ENCODE measurements at places on chromosomes 3 and 15.
A peak's percentile ranks its signal among the peaks of the same experiment; 100 is the strongest.

DNA sequence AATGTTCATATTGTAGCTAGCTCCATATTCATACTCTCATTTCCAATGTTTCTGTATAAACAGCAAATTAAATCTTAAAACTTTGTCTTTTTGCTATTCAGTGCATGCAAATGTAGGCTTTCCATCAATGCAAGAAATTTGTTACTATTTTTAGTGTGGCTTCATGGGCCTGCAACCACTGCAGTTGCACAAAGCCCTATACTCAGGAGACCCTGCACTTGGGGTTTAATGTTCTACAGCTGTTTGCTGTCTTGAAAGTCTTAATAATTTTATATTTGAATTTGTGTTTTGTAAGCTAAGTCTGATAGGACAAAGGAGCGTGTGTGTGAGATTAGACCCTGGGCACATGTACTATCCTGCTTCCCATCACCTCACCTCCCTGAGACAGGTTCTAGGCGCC is 9.6 kb downstream of the PYDC2 start:
- no peak for DNase-seq

DNA sequence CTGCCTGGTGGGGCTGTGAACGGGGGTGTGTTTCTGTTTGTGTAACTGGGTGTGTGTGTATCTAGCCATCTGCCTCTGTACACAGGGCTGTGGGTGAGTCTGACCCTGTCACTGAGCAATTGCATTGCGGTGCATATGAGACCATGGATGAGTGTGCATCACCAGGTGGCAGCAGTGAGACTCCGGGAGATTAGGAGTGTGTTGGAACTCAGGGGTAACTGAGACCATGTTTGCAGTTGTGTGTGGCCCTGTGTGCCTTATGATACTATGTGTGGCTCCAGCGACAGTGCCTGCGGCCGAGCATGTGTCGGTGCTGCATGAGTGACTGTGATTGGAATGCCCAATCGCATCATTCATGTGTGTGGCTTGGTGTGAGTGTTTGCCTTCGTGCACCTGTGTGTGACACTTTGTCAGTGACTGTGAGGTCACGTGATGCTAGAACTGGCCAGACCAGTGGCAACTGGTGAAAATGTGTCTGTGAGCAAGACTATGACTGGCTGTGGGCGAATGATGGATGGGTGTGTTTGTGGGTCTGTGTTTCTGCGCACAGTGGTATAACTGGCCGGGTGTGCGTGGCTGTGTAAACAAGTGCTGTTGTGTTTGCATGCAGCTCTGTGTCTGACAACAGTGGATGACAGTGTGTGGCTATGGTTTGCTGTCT is 14.0 kb downstream of the VILL start:
- DNase-seq: peak; percentile 39

GRCh38 chr3:151093148-151093547 is 7.7 kb downstream of the MED12L start:
- no peak for DNase-seq

GRCh38 chr15:44710236-44711095 is 657 bp downstream of the PATL2 start:
- no peak for DNase-seq

DNA sequence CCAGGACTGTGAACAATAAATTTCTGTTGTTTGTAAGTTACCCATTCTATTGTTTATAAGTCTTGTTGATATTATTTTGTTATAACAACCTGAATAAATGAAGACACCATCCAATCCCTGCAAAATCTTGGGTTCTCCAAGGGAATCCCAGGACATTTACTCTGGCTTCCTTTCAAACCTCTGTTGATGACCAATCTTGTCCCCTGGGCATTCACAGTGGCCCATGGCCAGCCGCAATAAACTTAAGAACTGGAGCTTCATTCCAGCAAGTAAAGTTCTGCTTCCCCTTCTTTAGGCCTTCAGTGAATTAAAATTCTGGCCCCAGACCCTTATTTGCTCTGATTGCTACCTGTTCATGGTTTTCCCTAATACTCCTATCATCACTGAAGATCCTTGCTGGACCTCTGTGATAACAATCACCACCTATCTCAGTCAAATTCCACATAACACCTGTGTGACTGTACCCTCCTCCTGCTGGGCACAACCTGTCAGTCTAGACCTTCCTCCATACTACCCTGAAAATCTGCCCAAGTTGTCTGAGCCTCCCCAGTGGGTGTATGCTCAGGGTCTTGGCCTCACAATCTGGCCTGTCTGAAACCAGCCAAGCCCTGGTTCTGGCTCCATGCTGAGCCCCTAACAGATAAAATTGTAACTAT is 153.1 kb downstream of the SEMA6D start:
- no peak for DNase-seq

GRCh38 chr15:68620721-68621527 is 42.1 kb downstream of the CORO2B start:
- no peak for DNase-seq

DNA sequence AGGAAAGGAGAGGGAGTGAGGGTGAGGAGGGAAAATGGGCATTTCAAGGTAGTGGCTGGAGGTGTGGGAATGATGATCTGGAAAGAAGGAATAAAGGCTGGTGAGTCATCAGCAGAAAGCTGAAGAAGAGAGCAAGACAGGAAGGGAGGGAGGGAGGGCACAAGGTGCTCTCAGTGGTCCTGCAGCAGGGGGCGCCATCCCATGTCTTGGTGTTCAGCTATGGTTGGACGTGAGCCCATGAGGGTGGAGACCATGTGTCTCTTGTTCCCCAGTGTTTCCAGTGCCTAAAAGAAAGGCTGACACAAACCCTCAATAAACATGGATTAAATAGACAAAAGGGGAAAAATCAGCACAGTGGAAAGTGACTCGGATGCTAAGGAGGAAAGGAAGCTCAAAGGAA is 228.5 kb downstream of the NTRK3 start:
- DNase-seq: no peak

GRCh38 chr3:50454481-50455070 is 48.9 kb downstream of the CACNA2D2 start:
- no peak for DNase-seq

DNA sequence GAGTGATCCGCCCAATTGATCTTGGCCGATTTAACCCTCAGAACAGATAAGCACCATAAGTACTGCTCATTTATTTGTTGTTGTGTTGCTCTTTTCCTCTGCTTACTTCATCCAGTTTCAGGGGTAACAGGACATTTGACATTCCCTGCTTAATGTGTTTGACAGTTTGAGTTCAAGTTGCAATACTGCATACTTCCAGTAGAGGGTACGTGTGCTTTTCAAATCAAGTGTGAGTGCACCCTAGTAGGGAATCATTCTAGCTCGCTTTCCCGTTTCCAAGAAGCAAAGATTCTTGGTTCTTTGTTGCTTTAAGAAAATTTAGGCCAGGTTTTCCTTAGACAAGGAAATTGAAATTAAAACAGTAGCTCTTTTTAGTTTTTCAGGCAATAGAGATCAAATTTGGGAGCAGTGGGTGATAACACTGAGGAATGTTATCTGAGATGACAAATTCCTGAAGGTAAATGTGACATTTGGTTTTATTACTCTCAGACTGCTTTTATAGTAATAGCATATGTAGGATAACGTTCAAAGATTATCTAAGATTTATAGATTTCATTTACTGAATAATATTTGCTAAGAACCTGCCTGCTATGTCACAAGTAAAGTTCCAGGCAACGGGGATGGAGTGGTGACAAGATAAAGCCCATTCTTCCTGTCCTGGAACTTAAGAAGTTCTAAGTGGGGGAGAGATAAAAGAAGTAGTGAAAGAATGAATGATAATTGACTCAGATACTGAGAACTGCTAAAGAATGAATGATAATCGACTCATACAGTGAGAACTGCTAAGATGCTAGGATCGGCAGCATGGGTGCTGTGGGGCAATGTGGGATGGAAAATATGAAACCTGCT is 73.3 kb downstream of the SYNPR start:
- DNase-seq: no peak

DNA sequence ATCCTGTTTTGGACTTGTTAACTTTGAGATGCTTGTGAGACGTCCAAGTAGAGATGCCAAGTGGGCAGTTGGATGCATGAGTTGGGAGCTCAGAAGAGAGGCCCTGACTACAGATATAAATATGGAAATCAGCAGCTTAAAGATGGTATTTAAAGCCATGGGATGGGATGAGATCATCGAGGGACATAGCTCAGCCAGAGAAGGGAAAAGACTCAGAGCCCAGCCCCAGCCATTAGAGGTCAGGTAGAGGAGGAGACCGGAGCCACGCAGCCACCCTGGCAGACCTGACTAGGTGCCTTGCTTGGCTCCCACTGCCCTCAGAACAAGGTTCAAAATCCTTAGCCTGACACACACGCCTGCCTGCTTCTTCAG is 31.1 kb downstream of the ATP2B2 start:
- no peak for DNase-seq

DNA sequence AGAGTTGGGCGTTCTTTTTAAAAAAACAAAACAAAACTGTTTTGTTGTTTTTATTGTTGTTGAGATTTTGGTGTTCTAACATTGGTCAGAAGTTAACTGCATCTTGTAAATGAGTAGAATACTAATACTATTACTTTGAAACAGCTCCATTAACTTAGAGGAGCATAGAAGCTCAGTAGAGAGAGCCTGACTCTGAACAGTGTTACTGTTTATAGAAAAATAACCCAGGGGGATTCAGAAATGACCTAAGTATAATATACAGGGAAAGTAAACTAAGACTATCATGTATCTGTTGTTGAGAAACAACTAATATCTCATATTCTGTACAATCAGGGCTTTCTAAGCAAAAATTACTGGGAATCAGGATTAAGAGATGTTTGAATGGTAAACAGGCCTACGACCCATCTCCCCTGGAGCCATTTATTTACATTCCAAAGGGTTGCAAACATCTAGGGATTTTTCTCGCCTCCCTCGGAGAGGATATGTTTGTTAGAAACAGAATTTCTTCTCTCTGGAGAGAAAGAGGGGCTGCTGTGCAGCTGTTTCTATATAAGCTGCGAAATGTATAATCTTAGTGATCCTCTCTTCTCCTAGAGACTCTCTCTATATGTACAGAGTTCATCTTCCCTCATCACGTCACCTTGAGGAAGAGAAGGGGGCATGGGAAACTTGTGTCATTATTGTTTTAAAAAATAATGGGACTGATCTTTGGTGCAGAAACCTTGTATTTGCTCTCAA is 827.5 kb upstream of the DPPA4 start:
- no peak for DNase-seq
